ENCODE measurements at places on chromosomes 3 and 15.

GRCh38 chr3:119380697-119381096, 82.7 kb downstream of the TMEM39A start:
- DNase-seq, result peak; percentile 21

- no peak for DNase-seq
Observed at GRCh38 chr15:65305776-65306175, 1.3 kb downstream of the RNU5B-1 start.

- no peak for DNase-seq
Observed at GRCh38 chr15:51783967-51784366, 32.6 kb downstream of the TMOD2 start.

- DNase-seq, result no peak
Observed at GRCh38 chr3:197926418-197926817, 23.6 kb upstream of the RPL35A start.

- DNase-seq, result no peak
Observed at GRCh38 chr15:96565266-96565665, 234.8 kb downstream of the NR2F2 start.

GRCh38 chr15:22855791-22856190, 17.3 kb downstream of the NIPA2 start:
- no peak for DNase-seq

GRCh38 chr3:105837143-105837740, 31.6 kb downstream of the CBLB start:
- DNase-seq, result no peak

DNA sequence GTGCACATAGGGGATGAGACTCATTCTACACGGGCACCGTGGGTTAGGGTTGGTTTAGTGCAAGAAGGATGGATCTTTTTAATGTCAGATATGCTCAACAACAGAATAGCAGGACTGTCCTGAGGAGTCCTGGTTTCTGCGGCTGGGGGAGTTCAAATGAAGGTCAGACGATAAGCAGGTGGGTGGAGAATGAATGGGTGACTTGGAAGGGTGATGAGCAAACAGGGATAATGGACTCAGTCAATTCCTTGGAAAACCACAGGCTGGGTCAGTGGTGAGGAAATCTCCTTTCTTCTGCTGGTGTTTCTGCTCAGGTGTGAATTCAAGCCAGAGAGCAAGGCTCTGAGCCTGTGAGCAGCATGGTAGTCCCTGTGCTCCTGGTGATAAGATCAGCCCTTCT, 59.9 kb downstream of the MESD start:
- no peak for DNase-seq

DNA sequence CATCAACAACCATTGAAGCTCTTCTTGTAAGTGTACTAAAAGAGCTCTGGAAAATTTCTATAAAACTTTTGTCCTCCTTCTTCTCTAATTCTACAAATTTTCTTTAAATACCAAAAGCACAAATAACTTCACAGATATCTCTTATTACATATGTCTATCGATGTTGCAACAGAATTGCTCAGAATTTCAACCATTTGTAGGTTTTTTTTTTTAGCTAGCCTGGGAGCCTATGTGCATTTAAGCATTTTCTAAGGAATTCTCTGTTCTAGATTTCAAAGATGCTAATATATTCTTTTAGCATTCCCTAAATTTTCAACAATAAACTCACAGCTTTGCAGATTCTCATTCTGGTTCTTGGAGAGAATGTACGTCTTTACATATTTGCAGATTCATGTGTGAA, 774.3 kb upstream of the NR2F2 start:
- no peak for DNase-seq
